ENCODE measurements at places on chromosomes 6 and 20. TPM values are rescaled to one million over a fixed set of nuclear protein-coding genes. Genes with fewer than 3 reads are reported as not detected.

DNA sequence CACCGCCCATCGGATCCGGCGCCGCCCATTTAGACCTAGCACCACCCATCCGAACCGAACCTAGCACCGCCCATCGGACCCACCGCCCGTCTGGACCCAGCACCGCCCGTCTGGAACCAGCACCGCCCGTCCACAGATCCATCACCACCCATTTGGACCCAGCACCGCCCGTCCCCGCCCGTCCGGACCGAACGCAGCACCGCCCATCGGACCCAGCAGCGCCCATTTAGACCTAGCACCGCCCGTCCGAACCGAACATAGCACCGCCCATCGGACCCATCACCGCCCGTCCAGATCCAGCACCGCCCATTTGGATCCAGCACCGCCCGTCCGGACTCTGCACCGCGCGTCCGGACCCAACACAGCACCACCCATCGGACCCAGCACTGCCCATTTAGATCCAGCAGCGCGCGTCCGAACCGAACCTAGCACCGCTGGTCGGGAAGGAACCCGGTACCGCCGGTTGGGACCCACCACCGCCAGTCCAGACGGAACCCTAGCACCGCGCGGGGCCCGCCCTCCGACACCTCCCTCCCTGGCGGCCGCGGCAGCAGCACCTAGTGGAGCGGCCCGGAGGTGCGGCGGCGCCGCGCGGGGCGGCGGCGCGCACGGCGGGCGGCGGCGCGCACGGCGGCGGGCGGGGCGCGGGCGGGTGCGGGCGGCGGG lies 348 bp upstream of the AFDN start:
- H3K36me3 ChIP-seq, result no peaks in the 10 kb centered on the region
- H3K4me1 ChIP-seq, result peaks cover 61% of the 10 kb centered on the region
- no peaks in the 10 kb centered on the region for H3K27me3 ChIP-seq
- peak overlapping the region; percentile 61 for H3K27ac ChIP-seq
- peak; percentile 36 for DNase-seq

DNA sequence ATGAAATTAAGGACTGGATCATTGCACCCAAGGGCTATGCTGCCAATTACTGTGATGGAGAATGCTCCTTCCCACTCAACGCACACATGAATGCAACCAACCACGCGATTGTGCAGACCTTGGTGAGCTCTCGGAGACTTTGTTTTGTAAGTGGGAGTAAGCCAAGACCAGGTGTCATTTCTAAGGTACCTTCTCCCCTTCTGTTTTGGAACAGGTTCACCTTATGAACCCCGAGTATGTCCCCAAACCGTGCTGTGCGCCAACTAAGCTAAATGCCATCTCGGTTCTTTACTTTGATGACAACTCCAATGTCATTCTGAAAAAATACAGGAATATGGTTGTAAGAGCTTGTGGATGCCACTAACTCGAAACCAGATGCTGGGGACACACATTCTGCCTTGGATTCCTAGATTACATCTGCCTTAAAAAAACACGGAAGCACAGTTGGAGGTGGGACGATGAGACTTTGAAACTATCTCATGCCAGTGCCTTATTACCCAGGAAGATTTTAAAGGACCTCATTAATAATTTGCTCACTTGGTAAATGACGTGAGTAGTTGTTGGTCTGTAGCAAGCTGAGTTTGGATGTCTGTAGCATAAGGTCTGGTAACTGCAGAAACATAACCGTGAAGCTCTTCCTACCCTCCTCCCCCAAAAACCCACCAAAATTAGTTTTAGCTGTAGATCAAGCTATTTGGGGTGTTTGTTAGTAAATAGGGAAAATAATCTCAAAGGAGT lies 30.4 kb downstream of the TXNDC5 start:
- no peak overlapping the region for H3K4me3 ChIP-seq
- peaks cover 1% of the 10 kb centered on the region for H3K27me3 ChIP-seq
- no peak overlapping the region for H3K27ac ChIP-seq

- peak overlapping the region; percentile 15 for H3K4me3 ChIP-seq
- no peaks in the 10 kb centered on the region for H3K27me3 ChIP-seq
- H3K36me3 ChIP-seq, result no peaks in the 10 kb centered on the region
- peaks cover 68% of the 10 kb centered on the region for H3K4me1 ChIP-seq
- peak overlapping the region; percentile 62 for H3K27ac ChIP-seq
Measured at GRCh38 chr6:157845493-157846259, 22.6 kb downstream of the SNX9 start.

- no peak overlapping the region for H3K27ac ChIP-seq
- H3K4me3 ChIP-seq, result no peak overlapping the region
- DNase-seq, result no peak
- no peaks in the 10 kb centered on the region for H3K4me1 ChIP-seq
- no peaks in the 10 kb centered on the region for H3K27me3 ChIP-seq
- H3K36me3 ChIP-seq, result no peaks in the 10 kb centered on the region
Measured at GRCh38 chr20:61659246-61659993, 406.3 kb downstream of the TAF4 start.

- H3K36me3 ChIP-seq, result peaks cover 8% of the 10 kb centered on the region
- no peak overlapping the region for H3K27ac ChIP-seq
- no peak for DNase-seq
- no peak overlapping the region for H3K4me3 ChIP-seq
Measured at GRCh38 chr6:54937371-54937770, 90.8 kb downstream of the FAM83B start.

DNA sequence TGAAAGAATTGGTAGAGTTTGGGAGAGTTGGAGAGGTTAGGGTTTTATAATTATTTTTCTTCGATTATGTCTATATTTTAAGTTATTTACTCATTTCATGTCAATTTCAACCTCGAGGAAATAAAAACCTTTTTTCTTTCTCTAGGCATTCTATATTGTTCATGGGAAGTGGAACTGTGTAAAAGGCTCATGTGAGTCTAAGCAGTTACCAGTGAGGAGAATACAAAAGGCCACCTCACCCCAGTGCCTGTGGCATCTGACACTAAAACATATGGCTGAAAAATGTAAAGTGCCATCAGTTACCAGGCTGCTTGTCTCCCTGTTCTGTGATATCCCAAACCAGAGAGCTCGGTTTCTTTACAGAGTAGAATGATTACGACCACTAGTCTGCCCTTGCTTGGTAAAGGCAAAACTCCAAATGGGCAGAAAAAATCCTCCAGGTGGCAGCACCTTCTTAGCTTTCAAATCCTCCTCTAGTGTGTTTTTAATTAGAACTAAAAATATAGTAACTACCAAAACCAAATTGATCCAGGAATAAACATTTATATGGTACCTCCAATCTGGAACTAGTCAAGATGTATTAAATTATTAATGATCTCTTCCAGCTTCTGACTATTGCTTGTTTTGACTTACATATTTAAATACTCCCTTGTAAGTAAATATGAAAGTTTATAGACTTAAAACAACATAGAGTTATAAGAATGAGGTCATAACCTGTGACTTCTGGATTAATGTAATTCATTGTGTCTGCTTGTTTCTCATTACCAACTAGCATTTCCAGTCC lies 122.6 kb upstream of the MCHR2 start:
- no peak overlapping the region for H3K27ac ChIP-seq
- H3K4me3 ChIP-seq, result no peak overlapping the region
- no peaks in the 10 kb centered on the region for H3K36me3 ChIP-seq
- H3K4me1 ChIP-seq, result peaks cover 24% of the 10 kb centered on the region

The TBXT gene
- total RNA-seq, result not detected

DNA sequence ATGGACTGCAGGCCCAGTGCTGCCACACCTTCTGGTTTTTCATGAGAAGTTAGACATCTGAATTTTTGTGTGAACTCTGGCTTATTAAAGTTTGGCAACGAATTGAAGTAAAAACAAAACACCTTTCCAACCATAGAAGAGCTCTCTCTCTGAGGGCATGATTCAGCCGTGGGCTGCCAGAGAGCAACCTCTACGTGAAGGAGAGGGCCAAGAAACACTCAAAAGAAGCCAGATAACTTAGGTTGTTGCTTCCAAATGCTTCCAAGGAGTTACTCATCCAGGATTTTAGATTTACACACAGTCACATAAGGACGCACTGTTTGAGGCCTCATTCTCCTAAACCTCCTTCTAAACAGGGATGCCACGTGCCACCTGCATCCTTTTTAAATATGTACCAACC lies 65.5 kb downstream of the NRN1 start:
- H3K4me1 ChIP-seq, result peaks cover 37% of the 10 kb centered on the region
- no peak overlapping the region for H3K27ac ChIP-seq
- peak overlapping the region; percentile 4 for H3K4me3 ChIP-seq
- DNase-seq, result no peak
- H3K27me3 ChIP-seq, result no peaks in the 10 kb centered on the region

DNA sequence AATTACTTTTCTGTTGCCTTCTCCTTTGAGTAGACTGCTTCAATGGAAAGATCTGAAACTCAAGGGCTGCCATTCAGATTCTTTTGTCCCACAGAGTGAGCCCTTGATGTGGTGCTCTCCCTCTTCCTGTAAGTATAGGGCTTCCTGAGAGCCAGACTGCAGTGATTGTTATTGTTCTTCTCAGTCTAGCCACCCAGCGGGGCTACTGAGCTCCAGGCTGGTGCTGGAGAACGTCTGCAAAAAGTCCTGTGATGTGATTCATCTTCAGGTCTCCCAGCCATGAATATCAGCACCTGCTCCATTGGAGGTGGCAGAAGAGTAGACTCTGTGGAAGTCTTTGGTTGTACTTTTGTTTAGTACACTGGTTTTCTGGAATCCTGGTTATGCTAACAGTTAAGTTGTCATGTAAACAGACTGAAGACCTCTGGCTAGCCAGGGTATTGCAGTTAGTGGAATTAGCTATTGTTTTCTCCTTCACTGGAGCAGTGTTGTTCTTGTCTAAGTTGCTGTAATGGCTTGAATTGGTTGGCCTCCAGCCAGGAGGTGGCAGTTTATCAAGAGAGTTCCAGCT lies 240.9 kb downstream of the COL12A1 start:
- H3K4me3 ChIP-seq, result no peak overlapping the region
- peaks cover 2% of the 10 kb centered on the region for H3K27me3 ChIP-seq
- H3K4me1 ChIP-seq, result no peaks in the 10 kb centered on the region

DNA sequence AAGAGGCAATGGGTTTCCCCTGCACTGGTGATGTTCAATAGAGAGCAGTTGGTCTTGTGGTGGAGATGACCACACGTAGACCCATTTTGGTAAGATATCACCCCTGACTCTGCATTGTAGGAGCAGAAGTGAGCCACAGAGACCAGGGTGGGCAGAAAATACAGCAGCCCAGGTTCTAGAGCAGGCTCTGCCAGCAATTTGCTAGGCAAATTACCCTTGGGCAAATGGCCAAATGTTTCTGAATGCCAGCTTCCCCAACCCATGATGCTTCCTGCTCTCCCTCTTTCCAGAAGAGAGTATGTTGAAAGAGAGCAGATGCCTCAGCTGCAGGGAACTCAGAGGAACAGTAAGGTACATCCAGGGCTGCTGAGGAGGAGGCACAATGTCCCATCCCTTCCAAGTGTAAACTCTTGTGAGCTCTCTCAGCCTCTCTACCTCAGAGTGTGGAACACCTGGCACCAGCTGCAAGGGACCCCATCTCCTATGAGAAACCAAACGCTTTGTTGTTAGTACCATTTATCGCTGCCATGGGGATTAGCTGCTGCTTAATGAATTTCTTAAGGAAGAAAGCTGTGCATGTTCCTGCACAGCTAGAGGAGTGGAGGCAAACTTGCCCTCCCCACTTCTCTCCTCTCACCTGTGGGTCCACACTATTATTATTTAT lies 317.5 kb upstream of the MOCS1 start:
- no peak for DNase-seq
- peaks cover 2% of the 10 kb centered on the region for H3K27me3 ChIP-seq
- H3K4me1 ChIP-seq, result no peaks in the 10 kb centered on the region
- no peak overlapping the region for H3K4me3 ChIP-seq
- H3K27ac ChIP-seq, result no peak overlapping the region

GRCh38 chr6:89034586-89035251 lies 45.8 kb upstream of the PNRC1 start:
- H3K27ac ChIP-seq, result peak overlapping the region; percentile 92
- peaks cover 14% of the 10 kb centered on the region for H3K36me3 ChIP-seq
- peaks cover 25% of the 10 kb centered on the region for H3K4me1 ChIP-seq
- peaks cover 4% of the 10 kb centered on the region for H3K27me3 ChIP-seq

- no peak overlapping the region for H3K27ac ChIP-seq
- no peaks in the 10 kb centered on the region for H3K36me3 ChIP-seq
- H3K4me1 ChIP-seq, result peaks cover 34% of the 10 kb centered on the region
- H3K27me3 ChIP-seq, result no peaks in the 10 kb centered on the region
Measured at GRCh38 chr6:131958095-131958494, 6.9 kb upstream of the CCN2 start.

The PRPH2 gene
- total RNA-seq, result 1.3 TPM

The CST1 gene
- total RNA-seq, result not detected
